GM03348 (cell line): ENCODE measurements at places on chromosomes 2 and 18.
A peak's percentile ranks its signal among the peaks of the same experiment; 100 is the strongest.

- DNase-seq, result no peak
Observed at GRCh38 chr18:25896956-25897355, 193.5 kb downstream of the SS18 start.

DNA sequence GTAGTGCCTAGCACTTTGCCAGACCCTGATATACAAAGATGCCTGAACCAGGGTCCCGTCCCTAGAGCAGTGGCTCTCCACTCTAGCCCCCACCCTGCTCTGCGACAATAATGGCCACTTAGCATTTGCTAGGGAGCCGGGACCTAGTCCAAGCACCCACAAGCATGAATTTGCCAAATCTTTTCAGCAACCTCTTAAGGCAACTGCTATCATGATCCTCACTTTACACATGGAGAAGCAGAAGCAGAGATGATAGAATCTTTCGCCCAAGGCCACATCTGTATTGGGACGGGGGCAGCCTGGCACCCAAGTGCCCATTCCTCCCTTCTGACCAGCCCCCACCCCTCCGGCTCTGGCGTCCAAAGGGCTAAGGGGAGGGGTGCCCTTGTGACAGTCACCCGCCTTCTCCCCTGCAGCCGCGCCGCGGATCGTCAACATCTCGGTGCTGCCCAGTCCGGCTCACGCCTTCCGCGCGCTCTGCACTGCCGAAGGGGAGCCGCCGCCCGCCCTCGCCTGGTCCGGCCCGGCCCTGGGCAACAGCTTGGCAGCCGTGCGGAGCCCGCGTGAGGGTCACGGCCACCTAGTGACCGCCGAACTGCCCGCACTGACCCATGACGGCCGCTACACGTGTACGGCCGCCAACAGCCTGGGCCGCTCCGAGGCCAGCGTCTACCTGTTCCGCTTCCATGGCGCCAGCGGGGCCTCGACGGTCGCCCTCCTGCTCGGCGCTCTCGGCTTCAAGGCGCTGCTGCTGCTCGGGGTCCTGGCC lies 13.0 kb downstream of the SIGLEC15 start:
- peak; percentile 44 for DNase-seq

- DNase-seq, result no peak
Observed at GRCh38 chr2:235954888-235955480, 213.2 kb downstream of the GBX2 start.

DNA sequence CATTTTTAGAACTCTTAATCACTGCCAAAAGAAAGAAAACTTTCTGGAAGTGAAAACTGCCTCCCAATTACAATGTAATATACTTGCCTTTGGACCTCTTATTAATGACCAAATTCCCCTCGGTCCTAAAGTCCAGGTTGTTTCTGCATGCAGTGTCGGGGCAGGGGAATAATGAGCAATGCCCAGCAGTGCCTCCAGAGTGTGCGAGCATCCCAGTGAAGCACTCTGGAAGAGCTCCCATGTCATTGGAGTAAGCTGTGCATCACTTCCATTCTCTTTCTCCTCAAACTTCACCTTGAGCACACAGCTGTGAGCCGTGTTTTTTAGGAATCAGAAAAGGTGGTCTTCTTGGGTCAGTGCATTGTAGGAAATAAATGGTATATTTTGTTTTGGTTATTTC lies 107.1 kb downstream of the SH3RF3 start:
- no peak for DNase-seq

DNA sequence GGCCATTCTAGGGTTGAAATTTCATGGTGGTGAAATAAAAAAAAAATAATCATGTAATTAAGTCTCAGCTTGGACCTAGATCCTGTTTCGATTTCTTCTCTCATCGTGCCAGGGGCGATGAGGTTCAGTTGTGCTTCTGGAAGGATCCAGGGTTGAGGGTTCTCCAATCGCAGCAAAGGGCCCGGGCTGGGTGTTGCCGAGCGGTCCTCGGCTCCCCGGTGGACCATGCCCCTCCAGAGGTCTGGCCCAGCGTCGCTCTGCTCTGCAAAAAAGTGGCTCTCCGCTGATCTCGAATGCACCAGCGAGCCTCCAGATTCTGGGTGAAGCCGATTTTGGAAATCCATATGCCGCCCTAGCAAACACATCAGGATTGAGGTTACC lies 39.0 kb downstream of the EN1 start:
- peak; percentile 71 for DNase-seq

DNA sequence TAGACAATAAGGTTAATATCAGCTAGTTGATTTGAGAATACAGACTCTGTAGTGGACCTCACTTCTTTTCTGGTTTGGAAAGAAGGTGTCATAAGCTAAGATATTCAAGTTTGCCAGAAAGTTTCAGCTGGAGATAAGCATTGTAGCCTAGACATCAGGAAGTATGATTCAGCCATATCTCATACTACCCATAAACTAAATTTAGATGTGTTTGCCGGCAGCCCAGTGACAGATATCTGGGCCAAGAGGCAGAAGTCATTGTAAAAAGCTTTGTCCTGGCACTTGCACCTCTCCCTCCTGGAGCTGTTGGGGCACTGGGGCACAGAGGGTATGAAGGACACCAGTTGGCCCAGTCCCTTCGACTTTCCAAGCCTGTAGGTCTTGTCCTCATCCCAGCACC lies 128.0 kb downstream of the EPHA4 start:
- peak; percentile 68 for DNase-seq
